Stimulated activated CD4-positive, alpha-beta T cell treated with anti-CD3 and anti-CD28 coated beads, Interleukin-12 subunit alpha, Interleukin-12 subunit beta, amount 100 ng/mL, for 48 hours (primary cell): ENCODE measurements at places on chromosomes 1 and 21.
A peak's percentile ranks its signal among the peaks of the same experiment; 100 is the strongest.

DNA sequence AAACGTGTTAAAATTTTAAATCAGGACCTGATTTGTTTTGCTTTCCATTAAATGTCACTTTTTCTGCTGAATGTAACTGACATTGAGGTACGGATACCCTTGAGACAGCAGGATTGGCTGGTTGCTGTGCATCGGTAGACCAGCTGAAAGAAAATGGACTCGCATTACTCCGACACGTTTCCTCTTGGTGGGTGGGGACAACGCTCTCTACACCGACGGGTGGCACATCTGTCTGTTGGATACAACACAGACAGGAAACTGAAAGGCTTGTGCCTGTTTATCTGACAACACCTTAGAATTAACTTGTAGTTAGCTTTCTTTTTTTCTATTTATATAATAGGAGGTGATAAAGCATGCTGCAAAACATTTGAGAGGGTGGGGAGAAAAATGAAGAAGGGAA is 19.4 kb downstream of the PRPF38A start:
- DNase-seq: peak; percentile 36

GRCh38 chr1:94648225-94649007 is 106.9 kb upstream of the F3 start:
- no peak for DNase-seq

- DNase-seq: no peak
Measured at GRCh38 chr1:42745851-42746250, 5.8 kb upstream of the CLDN19 start.

GRCh38 chr1:5551274-5551975 is 440.8 kb downstream of the NPHP4 start:
- no peak for DNase-seq

GRCh38 chr1:216723274-216723780 is at the start of gene ESRRG:
Gene ESRRG (minus strand): TSS chr1:216723429. CDS start chr1:216723299, 130 bp downstream.
- no peak for DNase-seq

DNA sequence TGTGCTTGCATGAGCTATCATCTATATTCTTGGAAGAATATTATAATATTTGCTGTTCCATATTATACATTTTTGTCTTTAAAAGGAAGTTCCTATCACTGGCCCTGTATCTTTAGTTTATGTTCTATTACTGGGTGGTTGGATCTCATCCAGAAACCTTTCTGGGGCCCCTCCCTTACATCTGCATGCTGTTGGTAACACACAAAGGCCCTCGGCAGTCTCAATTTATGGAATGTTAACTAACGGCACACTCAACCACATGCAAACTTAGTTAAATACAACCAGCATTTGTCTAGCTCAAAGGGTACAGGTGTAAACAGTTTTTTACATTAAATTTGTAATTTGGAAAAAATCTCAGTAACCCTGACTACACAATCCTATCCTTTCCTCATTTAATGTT is 9.7 kb upstream of the HYI start:
- no peak for DNase-seq

DNA sequence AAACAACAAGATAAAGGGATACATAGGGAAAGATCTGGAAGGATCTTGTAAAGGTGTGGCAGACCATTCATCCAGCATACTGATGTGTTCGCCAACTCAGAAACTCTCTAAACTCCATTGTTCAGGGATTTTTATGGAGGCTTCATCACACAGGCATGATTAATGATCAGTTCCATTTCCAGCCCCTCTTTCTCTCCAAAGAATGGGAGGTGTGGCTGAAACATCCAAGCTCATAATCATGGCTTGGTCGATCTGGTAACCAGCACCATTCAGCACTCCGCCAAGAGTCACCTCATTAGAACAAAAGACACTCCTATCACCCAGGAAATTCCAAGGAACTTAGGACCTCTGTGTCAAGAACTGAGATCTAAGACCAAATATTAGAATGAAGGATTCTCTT is 180.6 kb upstream of the RNPC3 start:
- DNase-seq: no peak

- no peak for DNase-seq
Measured at GRCh38 chr1:69967245-69967766, 238.1 kb downstream of the LRRC40 start.

GRCh38 chr1:103859721-103860120 is 110.0 kb downstream of the AMY1C start:
- no peak for DNase-seq

DNA sequence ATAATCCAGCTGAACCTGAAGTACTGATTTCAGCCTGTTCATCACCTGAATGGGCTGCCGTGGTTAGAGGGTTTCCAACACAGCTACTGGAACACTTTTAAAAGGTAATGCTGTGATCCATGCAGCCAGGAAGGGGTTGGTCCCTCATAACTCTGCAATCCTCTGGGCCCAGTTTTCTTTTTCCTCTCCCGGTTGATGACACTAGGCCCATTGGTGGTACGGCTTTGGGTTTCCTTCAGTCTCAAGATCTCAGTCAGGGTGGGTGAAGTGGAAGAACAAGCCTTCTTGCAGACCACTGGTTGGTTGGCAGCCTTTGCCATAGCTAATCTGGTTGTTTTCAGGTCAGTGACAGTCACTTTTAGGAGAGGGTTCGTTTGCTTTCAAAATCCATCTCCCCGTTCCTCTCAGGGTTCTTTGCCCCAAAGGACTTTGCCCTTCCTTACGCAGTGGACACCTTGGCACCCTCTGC is 502 bp upstream of the SLC35A3 start:
- DNase-seq: no peak

DNA sequence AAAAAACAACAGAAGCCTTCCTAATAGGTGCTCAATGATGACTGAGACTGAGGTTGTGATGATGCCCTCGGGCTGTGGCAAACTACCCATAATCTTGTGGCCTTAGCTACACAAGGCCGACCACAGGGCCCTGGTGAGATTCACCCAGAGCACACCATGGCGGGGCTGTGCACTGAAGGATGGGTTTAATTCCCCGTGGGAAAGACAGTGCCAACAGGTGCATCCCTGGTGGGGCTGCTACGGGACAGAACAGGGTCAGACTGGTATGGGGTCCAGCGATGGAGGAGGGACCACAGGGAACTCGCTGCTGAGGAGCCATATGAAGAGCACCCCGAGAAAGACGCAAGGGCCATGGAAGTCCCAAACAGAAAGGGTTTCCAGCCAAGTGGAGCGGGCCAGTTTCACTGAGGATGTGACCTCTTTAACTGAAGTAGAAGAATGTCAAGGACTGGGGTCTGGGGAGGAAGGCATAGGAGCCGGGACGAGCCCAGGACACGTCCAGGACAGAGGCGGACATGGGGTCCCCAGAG is 21.3 kb downstream of the PRDM15 start:
- DNase-seq: no peak

GRCh38 chr1:242811092-242811840 is 286.8 kb upstream of the PLD5 start:
- no peak for DNase-seq

- no peak for DNase-seq
Measured at GRCh38 chr1:7578206-7578605, 192.9 kb upstream of the VAMP3 start.

GRCh38 chr1:93878501-93878888 is 511 bp downstream of the DNTTIP2 start:
- peak; percentile 48 for DNase-seq

- DNase-seq: no peak
Measured at GRCh38 chr1:51956528-51957509, 33.7 kb downstream of the RAB3B start.

DNA sequence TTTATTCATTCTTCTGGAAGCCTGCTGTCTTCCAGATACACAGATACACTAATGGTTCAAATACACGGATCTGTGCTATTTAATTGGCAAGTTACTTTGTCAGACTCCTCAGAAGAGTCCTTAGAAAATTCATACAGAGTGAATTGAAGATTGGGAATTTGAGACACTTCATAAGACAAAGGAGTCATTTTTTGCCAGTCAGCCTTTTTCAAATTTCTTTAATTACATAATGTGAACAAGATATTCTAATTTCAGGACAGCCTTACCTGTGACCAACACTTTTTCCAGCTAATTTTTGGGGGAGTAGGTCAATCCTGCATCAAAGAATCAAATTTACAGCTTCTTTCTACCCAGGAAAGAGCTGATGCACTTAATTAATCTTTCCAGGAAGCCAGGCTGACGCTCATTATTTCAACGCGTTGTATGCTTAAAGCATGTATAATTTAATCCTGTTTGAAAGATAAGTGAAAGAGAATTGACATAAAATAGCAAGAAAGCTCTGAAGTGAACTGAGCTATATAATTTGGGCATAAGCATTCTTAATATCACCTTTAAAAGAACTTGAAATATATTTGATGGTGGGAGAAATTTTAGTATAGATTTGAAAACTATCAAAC is 12.8 kb upstream of the NRIP1 start:
- no peak for DNase-seq

DNA sequence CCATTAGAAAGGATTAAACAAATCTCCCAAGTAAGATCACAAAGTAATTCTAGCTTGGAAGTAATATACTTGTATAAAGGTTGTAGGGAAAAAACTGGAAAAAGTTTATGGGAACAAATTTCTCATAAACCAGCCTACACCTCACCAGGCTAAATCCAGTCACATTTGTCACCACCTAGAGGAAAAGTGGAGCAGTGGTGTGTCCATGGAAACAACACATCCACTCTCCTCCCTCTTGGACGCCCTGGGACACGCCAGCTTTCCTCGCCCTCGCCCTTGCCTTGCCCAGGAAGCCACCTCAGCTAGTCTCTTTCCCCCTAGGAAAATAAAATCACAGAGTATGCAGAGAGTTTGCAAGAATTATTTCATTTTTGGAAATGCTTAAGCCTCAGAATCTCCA is 2.2 kb downstream of the PALMD start:
- DNase-seq: no peak

DNA sequence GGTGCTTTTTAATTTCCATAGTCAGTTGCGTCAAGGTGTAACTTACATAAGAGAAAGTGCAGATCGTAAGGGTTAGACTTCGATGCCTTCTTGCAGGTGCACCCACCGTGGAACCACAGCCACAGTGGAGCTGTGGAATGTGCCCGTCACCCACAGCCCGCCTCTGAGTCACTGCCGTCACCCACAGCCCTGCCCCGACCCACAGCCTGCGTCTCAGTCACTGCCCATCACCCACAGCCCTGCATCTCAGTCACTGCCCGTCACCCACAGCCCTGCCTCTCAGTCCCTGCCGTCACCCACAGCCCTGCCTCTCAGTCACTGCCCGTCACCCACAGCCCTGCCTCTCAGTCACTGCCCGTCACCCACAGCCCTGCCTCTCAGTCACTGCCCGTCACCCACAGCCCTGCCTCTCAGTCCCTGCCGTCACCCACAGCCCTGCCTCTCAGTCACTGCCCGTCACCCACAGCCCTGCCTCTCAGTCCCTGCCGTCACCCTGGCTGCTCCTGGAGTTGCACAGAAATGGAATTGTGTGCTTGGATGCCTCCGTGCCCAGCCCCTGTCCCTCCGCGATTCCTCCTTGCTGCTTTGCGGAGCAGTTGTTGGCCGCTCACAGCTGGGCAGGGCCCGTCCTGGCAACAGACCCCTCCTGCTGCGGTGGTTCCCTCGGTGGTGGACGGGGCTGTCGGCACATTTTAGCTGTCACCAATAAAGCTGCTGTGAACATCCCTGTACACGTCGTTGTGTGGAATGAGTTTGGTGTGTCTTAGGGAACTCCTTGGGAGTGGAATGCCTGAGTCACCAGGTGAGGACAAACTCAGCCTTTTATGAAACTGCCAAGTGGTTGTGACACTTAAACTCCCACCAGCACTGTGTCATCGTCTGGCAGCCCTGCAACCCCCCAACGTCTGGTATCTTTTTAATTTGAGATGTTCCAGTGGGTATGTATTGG is 44.9 kb upstream of the COL6A2 start:
- DNase-seq: peak; percentile 49

- DNase-seq: no peak
Measured at GRCh38 chr1:208065862-208066261, 154.9 kb upstream of the CD34 start.

- no peak for DNase-seq
Measured at GRCh38 chr1:184545601-184546000, 158.8 kb downstream of the C1orf21 start.

GRCh38 chr1:237910834-237911233 is 20.1 kb upstream of the ZP4 start:
- DNase-seq: no peak

DNA sequence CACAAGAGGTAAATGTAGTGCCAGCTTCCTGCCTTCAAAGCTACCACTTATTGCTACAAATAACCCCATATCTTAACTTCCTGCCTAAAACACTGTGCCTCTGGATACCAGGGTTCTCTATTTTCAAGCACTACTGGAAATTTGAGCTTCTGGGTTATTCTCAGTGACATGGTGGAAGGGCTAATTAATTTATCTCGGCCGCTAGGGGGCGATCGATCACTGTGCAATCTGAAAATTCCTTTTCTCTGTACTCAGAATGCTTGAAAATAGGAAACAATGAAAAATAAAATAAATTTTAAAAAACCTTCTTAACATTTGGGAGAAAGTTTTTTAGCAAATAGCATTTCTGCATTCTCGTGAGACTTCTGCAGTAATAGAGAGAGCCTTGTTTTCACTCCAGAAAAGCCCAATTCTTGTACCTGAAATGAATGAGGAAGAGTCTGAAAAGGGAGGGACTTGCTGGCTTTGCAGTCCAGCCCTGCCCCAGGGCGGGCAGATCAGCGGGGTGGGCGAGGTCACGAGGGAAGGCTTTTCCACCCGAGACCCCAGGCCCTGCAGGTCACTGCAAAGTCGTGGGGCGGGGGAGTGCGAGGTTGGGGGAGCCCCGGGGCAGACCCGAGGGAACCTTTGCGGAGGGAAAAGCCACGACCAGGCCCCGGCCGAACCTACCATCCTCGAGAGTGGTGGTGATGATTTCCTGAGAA is 276.7 kb downstream of the PCP4 start:
- peak; percentile 45 for DNase-seq

- no peak for DNase-seq
Measured at GRCh38 chr1:4561205-4561604, 93.2 kb upstream of the AJAP1 start.

GRCh38 chr21:29233256-29233546 is 65.5 kb upstream of the BACH1 start:
- no peak for DNase-seq

DNA sequence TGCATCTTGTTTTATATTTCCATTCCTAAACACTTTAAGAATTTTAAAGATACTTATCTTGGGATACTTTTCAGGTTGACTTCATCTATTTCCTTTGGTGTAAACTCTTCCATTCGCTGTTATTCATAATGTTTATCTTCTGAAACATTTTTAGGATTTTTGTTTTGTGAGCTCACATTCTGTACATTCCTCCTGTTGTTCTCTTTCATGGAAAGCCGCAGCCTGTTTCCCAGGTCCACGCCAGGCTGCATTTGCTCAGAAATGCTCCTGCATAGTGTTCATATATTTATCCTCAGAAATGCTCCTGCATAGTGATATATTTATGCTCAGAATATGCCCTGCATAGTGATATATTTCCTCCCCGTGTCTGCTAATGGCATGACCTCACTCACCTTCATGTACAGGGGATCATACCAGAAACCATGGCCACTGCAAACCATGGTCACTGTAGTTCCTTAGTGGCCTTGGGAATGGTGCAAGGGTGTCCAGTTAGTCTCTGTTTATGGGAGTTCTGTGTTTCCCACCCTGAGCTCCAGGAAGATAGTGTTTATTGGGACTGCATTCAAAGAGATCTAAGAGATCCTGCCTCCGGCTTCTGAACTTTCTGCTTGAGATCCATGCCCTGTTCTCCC is 153.9 kb upstream of the GREM2 start:
- DNase-seq: no peak
